LoVo (cell line): ENCODE measurements at places on chromosomes 2 and 18.

- DNase-seq, result no peak
Observed at GRCh38 chr2:221449406-221449805, 122.7 kb downstream of the EPHA4 start.

GRCh38 chr2:4529738-4530137 is 826.4 kb downstream of the DCDC2C start:
- no peak for DNase-seq

DNA sequence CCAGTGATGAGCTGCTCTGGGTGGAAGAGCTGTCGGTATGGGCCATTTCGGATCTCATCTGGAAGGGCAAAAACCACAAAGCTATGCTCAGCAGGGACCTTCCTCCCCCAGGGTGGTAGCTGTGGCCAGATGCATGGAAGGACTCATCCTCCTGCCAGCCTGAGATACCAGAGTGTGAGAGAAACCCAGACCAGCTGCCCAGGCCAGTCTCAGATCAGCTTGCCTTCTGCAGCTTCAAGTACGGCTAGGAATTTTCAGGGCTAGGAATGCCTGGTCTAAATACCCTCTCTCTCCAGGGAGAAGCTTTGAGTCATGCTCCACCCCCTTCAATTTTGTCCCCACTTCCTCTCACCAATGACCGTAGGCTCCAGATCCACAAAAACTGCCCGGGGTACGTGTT is 1.4 kb upstream of the TUBA4B start:
- DNase-seq, result no peak

DNA sequence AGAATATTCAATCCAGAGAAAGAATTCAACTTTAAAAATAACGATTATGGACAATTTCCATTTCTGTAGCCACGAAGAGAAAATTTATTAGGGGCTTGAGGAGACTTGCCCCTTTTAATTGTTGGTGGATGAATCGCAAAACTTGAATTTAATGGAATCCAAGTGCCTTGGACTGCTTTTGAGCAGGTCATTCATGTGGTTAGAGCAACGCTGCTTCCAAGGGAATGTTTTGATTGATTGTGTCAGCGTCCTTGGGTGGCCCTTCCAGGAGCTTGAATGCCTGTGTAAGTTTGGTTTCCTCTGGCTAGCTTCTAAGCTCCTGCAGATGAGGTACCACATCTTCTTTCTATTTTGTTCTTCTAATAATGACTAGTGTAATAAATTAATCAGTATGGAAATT is 213.4 kb downstream of the LTBP1 start:
- no peak for DNase-seq

DNA sequence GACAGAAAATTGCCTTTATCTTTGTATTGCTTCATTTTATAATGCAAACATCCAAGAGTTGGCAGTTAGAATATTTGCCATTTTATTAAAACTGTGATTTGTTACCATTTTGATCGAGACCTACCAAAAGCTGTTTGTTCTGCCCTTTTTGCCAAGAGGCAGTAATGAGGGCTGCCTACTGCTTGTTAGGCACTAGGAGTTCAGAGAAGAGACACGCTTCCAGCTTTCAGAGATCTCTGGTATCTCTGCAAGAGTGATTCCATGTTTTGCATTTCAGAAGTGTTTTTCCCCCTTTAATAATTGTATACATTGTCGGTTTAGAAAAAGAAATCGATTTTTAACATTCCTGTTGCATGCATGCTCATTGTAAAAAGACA is 628 bp downstream of the MRPL30 start:
- DNase-seq, result no peak

DNA sequence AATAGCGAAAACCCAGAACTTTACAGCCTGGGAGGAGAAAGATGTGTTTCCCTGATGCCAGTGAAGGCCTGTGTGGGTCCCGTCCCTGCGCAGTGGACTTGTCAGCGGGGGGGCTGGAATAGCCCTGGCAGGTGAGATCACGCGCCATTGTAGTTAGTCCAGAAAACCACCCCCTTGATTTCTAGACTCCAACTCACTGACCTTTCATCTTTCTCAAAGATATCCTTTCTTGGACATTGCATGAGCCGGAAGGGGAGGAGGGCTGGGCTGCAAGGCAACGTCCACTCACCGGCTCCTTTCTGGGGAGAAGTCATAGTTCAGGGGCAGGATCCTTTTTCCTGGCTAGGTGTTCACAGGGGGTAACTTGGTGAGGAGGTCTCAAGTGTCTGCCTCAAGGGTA is 22.3 kb upstream of the ASAP2 start:
- no peak for DNase-seq

DNA sequence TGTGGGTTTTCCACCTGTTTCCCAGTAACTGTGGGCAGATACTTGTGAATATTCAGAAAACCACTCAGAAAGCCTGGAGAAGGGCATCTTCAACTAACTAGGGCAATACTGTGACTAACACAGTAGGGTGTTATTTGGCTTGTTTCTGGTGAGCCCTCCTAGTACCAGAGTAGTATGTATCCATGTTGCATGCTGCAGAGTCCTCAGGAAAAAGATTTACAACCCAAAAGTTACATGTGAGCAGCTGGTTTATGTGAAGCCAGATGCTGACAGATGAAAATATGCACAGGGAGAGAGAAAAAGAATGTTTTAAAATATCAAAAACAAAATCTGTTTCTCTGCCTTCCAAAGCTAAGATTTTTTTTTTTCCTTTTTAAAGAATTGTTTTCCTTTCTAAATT is 333.2 kb upstream of the UBE2E3 start:
- DNase-seq, result no peak

- no peak for DNase-seq
Observed at GRCh38 chr2:8488001-8488738, 193.7 kb upstream of the ID2 start.

- peak; percentile 75 for DNase-seq
Observed at GRCh38 chr2:171598713-171599319, 76.5 kb downstream of the CYBRD1 start.

- peak; percentile 7 for DNase-seq
Observed at GRCh38 chr2:144801766-144802165, 281.8 kb upstream of the ZEB2 start.

- DNase-seq, result no peak
Observed at GRCh38 chr2:133952420-133952819, 301.5 kb upstream of the MGAT5 start.

DNA sequence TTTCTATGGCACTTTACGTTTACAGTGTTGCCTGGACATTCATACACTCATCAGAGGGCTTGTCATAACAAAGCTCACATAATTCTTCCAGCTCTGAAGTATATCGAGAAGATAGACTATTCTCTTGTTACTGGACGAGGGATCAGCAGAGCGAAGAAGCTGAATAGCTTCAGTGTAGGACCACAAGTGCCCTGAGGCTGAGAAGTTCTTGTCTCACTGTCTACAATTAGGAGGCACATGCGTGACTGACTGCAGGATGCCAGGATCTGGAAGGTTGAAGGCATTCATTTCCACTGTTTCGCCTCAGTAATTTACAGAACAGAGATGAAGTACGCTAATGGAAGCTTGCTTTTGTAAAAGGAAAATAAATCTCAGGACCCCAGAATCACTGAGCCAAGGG is 9.6 kb downstream of the SH3YL1 start:
- DNase-seq, result no peak

DNA sequence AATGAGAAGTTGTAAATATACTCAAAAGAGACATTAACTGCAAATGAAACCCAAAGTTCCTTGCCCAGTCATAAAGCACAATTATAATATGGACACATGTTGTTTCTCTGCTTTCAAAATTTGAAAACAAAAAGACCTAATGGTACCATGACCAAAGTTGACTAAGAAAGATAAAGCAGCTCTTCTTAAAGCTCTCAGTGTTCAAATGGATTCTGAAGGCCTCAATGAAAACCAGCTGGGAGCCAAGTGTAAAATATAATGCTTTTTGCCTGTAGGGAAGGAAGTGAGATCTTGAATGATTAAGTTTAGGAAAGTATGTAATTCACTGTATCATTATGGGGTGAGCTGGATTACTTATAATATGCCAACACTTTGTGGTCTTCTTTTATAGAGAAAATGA is 178.6 kb downstream of the SATB2 start:
- no peak for DNase-seq

- DNase-seq, result no peak
Observed at GRCh38 chr2:119550346-119550745, 6.1 kb downstream of the CFAP221 start.

DNA sequence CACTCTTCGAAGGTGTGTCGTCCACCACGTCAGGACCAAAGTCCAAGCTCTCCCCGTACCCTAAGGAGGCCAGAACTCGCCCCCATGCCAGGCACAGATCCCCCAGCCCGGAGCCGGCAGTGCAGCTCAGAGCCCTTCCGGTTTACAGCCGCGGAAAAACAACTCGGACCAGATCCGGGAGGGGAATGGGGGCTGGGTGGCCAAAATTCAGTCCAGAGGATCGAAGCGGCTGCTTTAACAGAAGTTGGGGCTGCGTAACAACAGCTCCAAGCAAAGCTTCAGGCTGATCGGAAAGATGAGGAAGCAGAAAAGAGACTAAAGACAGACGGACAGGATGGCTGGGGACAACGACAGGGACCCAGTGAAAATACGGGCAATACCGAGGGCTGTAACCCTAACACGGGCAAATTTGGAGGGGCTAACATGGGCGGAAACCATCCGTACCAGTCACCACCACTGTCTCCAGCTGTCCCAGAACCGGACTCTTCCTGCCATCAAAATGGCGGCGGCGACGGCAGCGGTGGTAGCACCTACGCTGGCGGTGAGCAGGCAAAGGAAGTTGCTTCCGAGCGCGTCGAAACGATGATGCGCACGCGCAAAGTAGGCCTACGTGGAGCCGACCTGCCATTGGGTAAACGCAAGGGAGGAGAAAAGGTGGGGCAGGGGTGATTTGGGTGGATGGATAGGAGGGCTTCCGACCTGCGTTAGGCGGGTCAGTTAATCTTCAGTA is at the start of gene MMADHC:
MMADHC (minus strand) TSS at position 556 of the 730 bp plus-strand sequence. CDS start 678 bp downstream, outside the sequence.
- DNase-seq, result peak; percentile 95

DNA sequence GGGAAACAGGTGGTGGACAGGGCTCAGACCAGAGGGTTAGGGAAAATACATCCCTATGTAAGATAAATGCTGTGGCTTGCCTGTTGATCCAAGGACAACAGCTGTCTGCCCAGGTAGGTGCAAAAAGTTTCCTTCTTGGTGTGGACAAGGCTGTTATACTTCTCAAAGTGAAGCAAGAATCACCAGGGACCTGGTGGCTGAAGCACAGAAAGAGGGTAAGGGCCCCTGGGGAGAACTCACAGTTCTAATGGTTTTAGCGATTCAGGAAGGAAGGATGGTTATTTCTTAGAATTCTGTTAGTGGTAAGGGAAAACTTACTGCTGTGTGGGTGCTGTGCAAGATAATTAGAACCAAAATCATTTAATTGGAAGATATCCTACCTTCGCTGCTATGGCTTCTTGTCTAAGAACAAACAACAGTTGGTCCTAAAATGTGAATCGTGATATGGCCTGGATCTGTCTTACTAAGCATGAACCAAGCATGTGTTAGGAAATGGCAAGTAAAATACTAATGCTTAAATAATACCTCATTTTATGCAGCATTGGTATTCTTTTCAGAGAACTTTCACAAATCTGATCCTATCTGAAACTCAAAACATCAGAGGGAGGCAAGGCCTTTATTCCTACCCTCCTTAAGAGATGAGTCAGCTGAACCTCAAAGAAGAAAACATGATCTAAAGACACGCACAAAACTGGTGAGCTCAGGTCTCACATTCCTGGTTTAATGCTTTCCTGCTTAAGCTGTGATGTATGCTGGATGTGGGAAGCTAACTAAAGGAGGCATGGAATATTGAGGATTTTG is 159.2 kb upstream of the THUMPD2 start:
- DNase-seq, result no peak

- DNase-seq, result no peak
Observed at GRCh38 chr18:26869640-26870039, 4.1 kb upstream of the AQP4 start.

- DNase-seq, result no peak
Observed at GRCh38 chr2:168146892-168147810, 100.2 kb downstream of the STK39 start.

DNA sequence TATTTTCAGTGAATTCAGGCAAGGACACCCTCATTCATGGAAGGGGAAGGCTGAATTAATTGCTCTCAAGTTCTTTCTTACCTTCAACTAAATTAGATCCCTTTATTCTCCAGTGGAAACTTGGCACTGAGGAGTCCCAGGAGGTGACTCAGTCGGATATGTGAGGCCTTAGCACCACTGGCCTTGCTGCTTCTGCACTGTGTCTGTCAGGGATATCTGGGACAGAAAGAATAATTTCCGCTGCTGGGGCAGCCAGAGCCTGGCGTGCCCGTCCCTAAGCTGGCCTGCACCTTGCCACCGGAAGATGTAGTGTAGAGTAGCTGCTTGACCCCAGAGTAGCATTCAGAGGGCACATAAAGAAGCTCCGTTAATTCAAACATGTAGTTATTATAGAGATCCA is 53.4 kb downstream of the LIMS1 start:
- DNase-seq, result no peak

GRCh38 chr2:96877042-96877451 is 7.2 kb upstream of the SEMA4C start:
- no peak for DNase-seq

GRCh38 chr2:145595296-145595695 is 1075.4 kb upstream of the ZEB2 start:
- DNase-seq, result no peak

GRCh38 chr2:135960656-135961551 is 24.5 kb downstream of the DARS1 start:
- no peak for DNase-seq

GRCh38 chr2:109613081-109613921 is 465 bp downstream of the SEPTIN10 start:
- DNase-seq, result peak; percentile 47

DNA sequence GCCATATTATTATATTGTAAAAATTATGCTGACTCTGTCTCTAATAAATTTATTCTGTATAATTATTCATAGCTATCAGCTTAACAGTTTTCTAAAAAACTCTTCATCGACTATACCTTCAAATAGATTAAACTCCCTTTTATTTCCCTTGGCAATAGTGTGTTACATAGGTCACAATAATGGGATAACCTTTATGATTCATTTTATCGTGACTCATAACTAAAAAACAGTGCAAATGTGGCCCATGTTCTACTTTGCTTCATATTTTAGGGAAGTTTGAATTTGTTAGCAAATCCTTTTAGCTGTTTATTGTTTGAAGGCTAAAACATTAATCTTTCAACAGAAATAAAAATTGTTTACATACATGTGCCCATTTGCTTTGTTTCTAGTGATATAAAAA is 783.2 kb upstream of the CDH2 start:
- DNase-seq, result no peak

- DNase-seq, result no peak
Observed at GRCh38 chr2:70826696-70827350, 6.4 kb upstream of the CLEC4F start.

DNA sequence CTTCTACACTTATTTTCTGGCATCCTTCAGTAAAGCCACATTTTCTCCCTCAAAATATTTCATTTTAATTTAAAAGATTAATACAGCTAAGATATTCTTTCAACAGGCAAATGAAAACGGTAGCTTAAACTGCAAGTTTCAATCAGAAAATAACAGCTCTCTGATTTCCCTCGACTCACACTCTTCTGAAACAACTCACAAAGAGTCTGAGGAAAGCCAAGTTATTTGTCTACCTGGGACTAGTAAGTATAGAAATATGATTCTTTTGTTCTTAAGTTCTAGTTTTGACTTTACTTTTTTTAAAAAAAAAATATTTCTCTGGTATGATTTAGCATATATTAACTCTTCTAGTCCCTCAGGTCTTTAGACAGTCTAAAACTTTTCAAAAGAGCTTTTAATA is 27.2 kb downstream of the CEP192 start:
- no peak for DNase-seq

- no peak for DNase-seq
Observed at GRCh38 chr2:127640082-127641072, 5.6 kb upstream of the GPR17 start.
